COR-L47 (cell line): ENCODE measurements at places on chromosomes 3 and 15.
A peak's percentile ranks its signal among the peaks of the same experiment; 100 is the strongest.

DNA sequence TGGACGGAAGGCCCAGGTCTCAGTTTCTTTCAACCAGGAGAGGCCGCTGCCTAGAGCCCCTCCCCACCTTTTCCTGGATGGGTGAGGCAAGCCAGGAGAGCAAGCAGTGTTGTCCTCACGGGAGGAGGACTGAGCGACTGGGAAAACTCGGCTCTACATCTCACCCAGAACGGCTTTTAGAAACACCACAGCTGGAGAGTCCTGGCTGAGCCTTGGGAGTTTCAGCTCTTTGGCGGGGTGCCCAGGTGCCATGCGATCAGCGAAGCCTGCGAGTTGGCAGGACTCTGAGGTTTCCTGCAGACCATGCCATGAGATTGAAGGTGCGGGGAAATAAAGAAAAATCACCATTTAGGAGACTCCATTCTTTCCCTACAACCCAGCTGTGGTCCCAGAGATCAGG, 26.0 kb downstream of the PPCDC start:
- DNase-seq = peak; percentile 86

DNA sequence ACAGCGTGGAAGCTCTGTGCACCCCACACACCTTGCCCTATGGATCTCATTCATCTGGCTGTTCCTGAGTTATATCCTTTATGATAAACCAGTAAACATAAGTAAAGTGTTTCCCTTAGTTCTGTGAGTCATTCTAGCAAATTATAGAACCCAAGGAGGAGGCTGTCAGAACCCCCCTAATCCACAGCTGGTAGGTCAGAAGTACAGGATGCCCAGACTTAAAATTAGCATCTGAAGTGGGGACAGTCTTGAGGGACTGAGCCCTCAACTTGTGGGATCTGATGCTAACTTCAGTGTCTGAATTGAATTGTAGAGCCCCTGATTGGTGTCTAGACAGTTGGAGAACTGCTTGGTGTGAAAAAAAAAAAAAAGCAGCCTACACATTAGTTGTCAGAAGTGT, 75.1 kb downstream of the B3GNT5 start:
- no peak for DNase-seq

DNA sequence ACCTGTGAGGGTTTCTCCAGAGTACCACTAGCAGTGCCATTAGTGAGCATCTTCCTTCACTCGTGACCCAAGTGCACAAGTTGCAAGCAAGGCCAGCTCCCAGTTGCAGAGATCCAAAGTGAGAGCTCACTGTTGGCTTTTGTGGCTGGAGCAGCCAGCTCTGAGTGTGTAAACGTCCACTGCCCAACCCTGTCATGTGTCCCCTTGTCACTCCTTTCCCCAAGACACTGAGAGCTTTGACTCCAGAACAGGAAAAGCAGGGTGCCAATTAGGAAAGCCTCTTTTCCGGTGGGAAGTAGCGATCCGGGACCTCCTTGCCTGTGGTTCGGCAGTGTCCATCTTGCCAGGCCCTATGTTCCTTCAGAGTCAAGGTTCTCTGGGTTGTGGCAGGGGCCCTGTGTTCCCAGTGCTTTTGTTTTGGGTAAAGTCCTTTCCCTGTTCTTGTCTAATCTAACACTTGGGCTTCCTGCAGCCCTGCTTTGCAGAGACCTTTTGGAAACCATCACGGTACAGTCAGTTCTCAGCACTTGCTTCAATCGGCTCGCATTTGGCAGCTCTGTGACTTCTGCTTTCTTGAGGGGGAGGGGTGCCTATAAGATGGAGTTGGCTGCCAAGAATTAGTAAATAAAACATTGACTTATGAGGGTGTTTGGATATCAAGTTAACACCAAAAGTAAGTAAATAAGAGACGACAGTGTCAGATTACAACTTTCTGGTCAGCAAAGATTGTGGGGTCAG, 90.5 kb downstream of the DNASE1L3 start:
- no peak for DNase-seq

- no peak for DNase-seq
Observed at GRCh38 chr15:85554852-85555521, 174.6 kb downstream of the AKAP13 start.

- no peak for DNase-seq
Observed at GRCh38 chr3:191356631-191357439, 26.5 kb upstream of the UTS2B start.

DNA sequence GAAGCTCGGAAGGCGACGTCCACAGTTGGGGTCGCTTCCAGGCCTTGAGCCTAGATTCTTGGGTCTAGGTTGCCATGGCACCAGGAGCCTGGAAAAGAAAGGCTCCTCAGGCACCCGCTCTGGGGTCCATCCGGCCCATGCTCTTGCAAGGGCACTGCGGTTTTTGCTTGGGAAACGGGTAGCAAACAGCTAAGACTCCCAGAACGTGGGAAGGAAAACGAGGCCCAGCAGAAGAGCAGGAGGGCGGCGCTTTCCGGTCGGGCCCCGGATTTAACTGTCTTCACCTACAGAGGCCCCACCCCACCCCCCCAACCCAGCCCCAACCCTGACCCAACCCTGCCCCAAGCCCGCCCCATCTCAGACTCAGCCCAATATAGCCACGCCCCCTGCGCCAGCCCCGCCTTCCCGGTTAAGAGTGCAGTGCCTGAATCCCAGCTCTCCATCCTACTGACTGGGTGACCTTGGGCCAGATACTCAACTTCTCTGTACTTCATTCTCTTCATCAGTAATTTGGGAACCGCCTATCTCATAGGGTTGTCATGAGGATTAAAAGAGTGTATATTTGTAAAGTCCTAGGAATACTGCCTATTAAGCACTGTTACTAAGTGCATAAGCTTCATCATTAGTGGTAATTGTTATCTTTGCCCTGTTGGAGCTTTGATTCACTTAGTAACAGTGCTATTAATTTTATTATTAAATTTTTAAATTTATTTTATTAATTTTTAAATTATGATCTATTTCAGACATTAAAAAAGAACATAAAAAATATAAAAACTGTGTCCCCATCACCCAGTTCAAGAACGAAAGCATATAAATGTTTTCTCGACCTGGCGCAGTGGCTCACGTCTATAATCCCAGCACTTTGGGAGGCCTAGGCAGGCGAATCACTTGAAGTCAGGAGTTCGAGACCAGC, 28.4 kb upstream of the SMAD6 start:
- no peak for DNase-seq

DNA sequence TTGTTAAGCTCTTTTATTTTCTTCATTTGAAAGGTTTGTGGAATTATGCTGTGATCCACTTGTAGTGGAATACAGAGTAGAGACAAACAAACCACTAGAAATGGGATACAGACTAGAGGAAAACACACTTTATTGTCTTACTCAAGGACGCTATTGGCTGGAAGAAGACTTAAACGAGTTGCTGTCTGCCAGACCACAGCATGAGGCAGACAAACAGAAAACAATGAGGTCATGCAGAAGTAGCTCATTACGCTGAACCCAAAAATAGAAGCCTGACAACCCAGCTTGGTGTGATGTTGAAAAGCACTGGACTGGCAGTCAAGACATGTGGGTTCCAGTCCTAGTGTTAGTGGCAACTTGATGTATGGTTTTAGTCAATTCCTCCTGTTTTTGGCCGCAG, 62.4 kb upstream of the P3H2 start:
- DNase-seq = peak; percentile 60

DNA sequence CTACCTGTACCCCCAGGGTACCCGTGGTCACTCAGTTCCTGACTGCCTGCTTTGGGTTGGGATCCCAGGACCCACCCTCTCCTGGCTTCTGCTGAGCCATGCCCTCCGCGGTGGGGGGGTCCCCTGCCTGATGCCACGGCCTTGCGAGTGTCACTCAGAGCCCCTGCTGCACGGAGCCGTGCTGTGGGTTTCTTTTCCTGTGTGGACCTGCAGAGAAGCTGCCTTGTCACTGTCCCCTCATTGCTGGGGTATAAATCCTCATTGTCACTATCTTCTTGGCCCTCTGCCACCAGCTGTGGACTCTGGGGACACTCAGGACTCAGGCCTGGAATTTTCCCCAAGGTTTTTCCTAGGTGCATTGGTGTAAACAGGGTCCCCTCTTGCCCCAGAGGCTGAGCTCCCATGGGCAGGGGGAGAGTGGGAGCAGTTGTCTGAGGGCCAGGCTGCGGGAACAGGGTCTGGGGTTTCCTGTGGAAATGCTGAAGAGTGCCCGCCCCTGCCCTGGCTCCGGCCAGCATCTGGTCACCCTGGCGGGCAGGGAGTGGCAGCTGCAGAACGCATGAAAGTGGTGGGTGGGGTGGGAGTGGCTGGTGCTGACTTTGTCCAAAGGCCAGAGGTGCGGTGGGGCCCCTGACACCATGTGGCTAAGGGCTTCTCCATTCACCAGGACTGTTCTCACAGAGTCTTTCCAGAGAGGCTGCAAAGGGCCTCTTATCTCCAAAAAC, 191.7 kb downstream of the GOLGA6L6 start:
- DNase-seq = no peak

DNA sequence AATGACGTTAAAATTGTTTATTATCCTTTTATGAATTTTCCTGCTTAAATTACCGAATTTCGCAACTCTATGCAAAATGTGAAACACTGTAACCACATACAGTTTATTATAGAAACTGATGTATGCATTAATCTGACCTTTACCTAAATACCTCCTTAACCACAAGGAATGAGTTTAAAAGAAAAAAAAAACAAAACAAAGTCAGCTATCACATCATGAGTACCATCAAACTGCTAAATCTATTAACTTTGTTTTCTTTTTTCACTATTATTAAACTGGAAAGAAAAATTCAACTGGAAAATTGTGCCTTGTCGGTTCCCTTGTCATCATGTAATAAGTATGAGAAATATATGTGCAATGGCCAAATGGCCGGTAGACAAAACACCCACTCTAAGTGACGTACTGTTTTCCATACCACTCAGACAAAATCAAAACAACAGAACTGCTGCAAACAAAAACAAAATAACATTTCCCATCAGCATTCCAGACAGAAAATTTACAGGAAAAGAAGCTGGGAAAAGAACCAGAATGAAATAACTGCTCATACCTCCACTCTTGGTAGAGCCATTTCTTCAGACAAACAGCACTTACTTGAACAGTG, 415.3 kb downstream of the FOXP1 start:
- no peak for DNase-seq

DNA sequence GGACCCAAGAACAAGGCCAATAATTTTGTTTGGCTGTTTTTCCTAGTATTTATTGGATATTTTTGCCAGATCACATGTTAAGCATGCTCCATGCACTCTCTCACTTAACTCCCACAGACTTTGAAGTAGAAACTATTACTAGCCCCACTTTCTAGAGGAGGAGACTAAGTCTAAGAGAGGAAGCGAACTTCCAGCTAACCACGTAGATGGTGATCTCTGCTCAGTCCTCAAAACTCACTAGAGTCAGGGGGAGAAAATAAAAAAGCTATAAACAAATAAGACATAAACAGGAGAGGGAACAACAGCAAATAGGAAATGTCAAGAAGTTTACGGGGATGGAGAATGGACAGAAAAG, 481.0 kb upstream of the PROK2 start:
- no peak for DNase-seq

DNA sequence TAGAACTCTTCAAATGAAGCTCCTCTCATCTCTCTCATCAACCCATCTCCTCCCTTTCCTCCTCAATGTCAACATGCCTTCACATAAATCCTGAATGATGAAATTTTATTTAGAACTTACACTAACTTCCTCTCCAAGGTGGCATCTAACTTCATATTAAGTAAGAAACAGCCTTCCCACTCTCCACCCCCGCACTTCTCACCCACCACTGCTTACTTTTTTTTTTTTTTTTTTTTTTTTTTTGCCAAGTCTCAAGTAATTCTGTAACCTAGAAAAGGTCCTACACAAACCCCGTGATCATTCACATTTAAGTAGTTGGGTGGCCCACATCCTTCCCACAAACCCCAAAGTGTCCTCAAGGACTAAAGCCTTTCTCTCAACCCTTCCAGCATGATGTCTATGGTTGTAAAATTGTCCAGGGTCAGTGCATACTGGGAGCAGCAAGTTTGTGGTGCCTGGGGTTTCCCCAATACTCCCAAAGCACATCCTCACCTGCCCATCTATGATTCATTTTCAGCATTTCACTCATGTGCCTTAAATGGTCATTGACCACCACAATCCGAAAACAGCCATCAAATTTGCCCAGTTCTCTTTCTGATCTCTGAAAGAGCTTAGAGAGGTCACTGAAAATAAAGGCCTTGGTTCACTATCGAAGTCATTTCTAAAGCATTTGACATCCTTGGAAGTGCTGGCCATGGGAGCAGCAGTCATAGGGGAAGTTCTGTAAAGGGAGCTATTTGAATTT, 47.2 kb downstream of the CD86 start:
- DNase-seq = no peak

GRCh38 chr3:112047264-112047663, 12.7 kb downstream of the TMPRSS7 start:
- DNase-seq = no peak

- DNase-seq = peak; percentile 11
Observed at GRCh38 chr15:65595960-65596359, 15.0 kb downstream of the INTS14 start.
